ENCODE measurements at places on chromosomes 16 and 17. TPM values are rescaled to one million over a fixed set of nuclear protein-coding genes. Genes with fewer than 3 reads are reported as not detected.
A peak's percentile ranks its signal among the peaks of the same experiment; 100 is the strongest.

GRCh38 chr17:70183508-70183907 is 14.2 kb downstream of the KCNJ2 start:
- no peaks in the 10 kb centered on the region for H3K36me3 ChIP-seq
- H3K4me3 ChIP-seq = no peak overlapping the region
- H3K27me3 ChIP-seq = no peaks in the 10 kb centered on the region
- no peak for DNase-seq
- no peak overlapping the region for H3K27ac ChIP-seq

GRCh38 chr17:62194401-62194800 is 129.3 kb upstream of the MED13 start:
- no peaks in the 10 kb centered on the region for H3K27me3 ChIP-seq
- no peak overlapping the region for H3K4me3 ChIP-seq
- H3K27ac ChIP-seq = no peak overlapping the region
- H3K4me1 ChIP-seq = no peaks in the 10 kb centered on the region
- H3K36me3 ChIP-seq = no peaks in the 10 kb centered on the region
- no peak for DNase-seq

DNA sequence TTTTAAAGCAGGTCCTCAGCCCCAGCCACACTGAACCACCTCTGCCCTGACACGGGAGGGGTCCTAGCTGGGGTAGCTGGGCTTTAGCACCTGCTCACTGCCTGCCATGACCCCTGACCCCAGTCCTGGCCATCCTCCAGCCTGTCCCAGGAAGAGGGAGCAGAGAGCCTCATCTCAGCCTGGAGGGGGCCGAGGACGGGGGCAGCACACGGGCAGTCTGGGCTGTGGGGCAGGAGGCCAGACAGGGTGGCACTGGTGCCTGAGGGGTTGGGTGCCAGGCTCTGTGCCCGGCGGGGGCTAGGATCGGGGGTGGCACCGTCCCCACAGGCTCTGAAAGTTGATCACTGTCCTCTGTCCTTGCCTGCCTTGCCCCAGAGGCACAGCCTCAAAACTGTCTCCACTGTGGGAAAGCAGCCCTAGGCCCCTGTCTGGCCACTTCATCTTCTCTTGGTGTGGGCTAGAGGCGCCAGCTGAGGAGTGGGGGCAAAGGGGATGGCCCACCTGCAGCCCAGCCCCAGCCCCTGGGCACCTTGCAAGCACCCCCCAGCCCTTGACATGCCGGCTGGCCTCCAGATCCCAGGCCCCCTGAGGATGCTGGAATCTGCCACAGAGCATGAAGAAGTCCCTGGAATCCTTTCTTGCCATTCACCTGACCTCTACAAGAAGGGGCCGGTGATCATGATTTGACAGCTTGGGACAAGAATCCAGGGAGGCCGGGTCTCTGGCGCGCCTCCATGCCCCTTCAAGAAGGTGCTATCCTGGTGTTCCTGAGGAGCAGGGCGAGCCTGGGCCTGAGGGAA is 15.7 kb downstream of the ENDOV start:
- no peaks in the 10 kb centered on the region for H3K36me3 ChIP-seq
- H3K27me3 ChIP-seq = no peaks in the 10 kb centered on the region
- no peaks in the 10 kb centered on the region for H3K4me1 ChIP-seq

GRCh38 chr17:83161298-83162034 is 82.1 kb downstream of the METRNL start:
- peaks cover 4% of the 10 kb centered on the region for H3K4me1 ChIP-seq
- H3K36me3 ChIP-seq = no peaks in the 10 kb centered on the region
- H3K4me3 ChIP-seq = no peak overlapping the region
- H3K27me3 ChIP-seq = no peaks in the 10 kb centered on the region

- H3K4me1 ChIP-seq = no peaks in the 10 kb centered on the region
- H3K36me3 ChIP-seq = no peaks in the 10 kb centered on the region
These were observed 4.0 kb upstream of the ABCC3 start for GRCh38 chr17:50630524-50631194.

- no peak overlapping the region for H3K4me3 ChIP-seq
- DNase-seq = no peak
- H3K4me1 ChIP-seq = no peaks in the 10 kb centered on the region
- no peak overlapping the region for H3K27ac ChIP-seq
These were observed 87.1 kb downstream of the STX8 start for GRCh38 chr17:9488556-9488955.

Gene SNTB2
- polyA plus RNA-seq = 7.2 TPM

DNA sequence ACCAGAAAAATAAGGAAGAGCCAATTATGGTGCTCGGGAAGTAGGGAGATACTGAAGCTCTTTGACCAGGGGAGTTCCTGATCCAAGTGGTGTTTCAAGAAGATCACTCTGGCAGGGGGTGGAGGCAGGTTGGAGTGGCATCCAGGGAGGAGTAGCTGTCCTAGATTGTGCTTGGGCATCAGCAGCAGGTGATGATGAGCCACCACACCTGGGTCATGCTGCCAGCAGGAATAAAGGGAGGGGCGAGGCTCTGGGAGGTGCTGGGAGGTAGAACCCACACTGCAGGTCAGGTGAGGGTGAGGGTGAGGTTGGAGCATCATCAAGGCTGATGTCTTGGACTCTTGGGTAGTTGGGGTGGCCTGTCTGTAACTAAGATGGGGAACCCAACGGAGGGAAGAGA is 35.4 kb upstream of the ADGRG1 start:
- no peaks in the 10 kb centered on the region for H3K27me3 ChIP-seq
- no peaks in the 10 kb centered on the region for H3K4me1 ChIP-seq
- H3K4me3 ChIP-seq = no peak overlapping the region
- no peak for DNase-seq

- H3K27ac ChIP-seq = peak overlapping the region; percentile 82
- peaks cover 68% of the 10 kb centered on the region for H3K4me1 ChIP-seq
- H3K4me3 ChIP-seq = peak overlapping the region; percentile 38
- DNase-seq = peak; percentile 70
- H3K27me3 ChIP-seq = no peaks in the 10 kb centered on the region
- peaks cover 5% of the 10 kb centered on the region for H3K36me3 ChIP-seq
These were observed 304.4 kb downstream of the SEC14L1 start for GRCh38 chr17:77444984-77445759.

Gene KRTAP17-1
- not detected for polyA plus RNA-seq

DNA sequence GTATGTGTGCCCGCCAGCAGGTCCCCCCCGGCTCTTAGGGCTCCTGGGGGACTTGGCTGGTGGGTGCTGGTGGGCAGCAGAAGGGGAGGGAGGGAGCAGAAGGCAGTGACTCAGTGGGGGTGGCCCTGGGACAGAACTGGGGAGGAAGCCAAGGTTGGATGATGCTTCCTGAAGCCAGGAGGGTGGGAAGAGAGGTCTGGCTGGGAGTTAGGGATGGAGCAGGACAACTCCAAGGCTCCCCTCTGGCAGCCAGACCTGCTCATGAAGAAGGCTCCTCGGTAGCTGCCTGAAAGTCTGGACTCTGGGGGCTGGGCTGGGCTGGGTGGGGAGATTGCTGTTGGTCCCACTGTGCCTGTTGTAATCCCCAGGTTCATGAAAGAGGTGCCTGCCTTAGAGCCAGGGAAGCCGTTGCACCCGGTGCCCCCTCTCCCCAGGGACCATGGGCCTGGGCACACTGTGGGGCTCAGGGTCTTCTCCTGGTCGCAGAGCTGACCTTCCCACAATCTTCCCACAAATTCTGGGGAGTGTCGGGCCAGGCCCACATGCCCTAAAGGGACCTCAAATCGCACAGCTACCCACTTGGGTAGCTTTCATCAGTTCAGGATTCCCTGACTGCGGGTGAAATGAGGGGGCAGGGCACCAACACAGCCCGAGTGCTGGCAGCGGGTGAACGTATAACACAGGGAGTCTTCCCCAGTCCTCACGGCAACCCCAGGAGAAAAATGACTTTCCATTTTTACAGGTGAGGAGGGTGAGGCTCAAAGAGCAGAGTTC is 1.1 kb upstream of the PLEKHG4 start:
- no peak overlapping the region for H3K27ac ChIP-seq
- H3K4me1 ChIP-seq = no peaks in the 10 kb centered on the region
- DNase-seq = no peak
- H3K36me3 ChIP-seq = no peaks in the 10 kb centered on the region

Gene ACSM3
- 22.5 TPM for polyA plus RNA-seq

DNA sequence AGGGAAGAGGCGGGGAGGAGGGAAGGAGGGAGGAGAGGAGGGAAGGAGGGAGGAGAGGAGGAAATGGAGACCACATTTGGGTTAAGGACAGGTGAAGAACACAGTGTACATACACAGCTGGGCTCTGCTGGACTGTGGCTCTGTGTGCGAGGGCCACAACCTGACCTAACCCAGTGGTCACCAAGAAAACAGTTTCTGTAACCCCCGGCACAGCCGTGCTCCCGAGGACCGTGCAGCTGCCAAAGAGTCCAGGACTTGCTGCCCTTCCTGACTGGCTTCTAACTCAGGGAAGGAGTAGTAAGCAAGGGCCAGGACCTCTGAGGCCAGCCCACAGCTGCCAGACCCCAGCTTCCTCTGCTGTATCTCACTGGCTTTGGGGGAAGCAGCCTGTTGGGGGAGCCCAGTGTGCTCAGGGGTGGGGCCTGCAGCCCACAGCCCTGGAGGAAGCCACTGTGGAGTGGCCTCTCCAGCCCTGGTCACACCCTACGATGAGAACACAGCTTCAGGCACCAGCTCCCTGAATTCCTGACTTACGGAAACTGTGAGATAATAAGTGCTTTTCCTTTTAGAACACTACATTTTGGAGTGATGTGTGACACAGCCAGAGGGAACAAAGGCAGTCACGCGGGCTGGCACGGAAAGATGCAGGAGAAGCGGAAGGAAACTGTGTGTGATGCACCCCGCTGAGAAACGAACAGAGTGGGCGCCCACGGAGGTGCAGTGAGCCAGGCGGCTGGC is 32.3 kb downstream of the SLC7A5 start:
- H3K27me3 ChIP-seq = no peaks in the 10 kb centered on the region
- no peak for DNase-seq
- H3K4me3 ChIP-seq = no peak overlapping the region
- no peaks in the 10 kb centered on the region for H3K4me1 ChIP-seq
- no peak overlapping the region for H3K27ac ChIP-seq

DNA sequence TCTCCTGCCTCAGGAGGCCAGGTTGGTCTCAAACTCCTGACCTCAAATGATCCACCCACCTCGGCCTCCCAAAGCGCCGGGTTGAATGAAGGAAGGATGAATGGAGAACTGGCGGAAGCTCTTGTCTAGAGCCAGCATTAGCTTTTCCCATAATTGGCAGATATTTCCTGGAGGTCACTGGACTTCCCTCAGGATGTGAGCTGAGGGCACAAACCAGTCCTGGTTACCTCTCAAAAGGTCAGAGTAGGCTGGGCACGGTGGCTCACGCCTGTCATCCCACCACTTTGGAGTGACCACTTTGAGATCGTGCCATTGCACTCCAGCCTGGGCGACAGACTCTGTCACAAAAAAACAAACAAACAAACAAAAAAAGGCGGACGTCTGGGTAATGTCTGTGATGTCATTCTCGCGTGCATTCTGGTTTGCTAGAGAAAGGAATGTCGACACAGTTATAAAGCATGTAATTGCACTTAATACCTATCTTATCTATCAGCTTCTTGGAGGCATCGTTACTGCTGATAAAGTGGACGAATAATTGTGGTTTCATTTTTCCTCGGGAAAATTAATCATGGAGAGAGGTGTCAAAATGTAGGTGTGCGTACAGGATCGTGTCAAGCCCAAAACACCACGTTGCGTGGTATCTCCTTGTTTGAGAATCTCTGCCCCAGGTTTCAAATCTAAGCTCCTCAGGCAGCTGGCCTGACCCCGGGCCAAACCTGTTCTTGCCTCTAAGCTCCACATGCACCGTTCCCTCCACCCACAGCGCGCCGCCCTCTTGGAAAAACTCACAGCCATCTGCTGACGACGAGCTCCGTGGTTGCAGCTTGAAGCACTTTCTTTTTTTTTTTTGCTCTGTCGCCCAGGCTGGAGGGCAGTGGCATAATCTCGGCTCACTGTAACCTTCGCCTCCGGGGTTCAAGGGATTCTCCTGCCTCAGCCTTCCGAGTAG is 6.4 kb upstream of the CRK start:
- H3K4me1 ChIP-seq = peaks cover 3% of the 10 kb centered on the region
- H3K4me3 ChIP-seq = no peak overlapping the region
- peak overlapping the region; percentile 36 for H3K27ac ChIP-seq
- peaks cover 7% of the 10 kb centered on the region for H3K36me3 ChIP-seq
- no peaks in the 10 kb centered on the region for H3K27me3 ChIP-seq

Gene RAB11FIP4
- polyA plus RNA-seq = 33.8 TPM

- H3K4me1 ChIP-seq = no peaks in the 10 kb centered on the region
- no peak overlapping the region for H3K27ac ChIP-seq
- no peaks in the 10 kb centered on the region for H3K27me3 ChIP-seq
These were observed 23.7 kb downstream of the CDK5R1 start for GRCh38 chr17:32510466-32510865.

GRCh38 chr17:27464431-27464830 is 8.2 kb downstream of the KSR1 start:
- no peaks in the 10 kb centered on the region for H3K27me3 ChIP-seq
- no peak overlapping the region for H3K4me3 ChIP-seq
- peaks cover 17% of the 10 kb centered on the region for H3K4me1 ChIP-seq
- H3K36me3 ChIP-seq = no peaks in the 10 kb centered on the region
- no peak overlapping the region for H3K27ac ChIP-seq

DNA sequence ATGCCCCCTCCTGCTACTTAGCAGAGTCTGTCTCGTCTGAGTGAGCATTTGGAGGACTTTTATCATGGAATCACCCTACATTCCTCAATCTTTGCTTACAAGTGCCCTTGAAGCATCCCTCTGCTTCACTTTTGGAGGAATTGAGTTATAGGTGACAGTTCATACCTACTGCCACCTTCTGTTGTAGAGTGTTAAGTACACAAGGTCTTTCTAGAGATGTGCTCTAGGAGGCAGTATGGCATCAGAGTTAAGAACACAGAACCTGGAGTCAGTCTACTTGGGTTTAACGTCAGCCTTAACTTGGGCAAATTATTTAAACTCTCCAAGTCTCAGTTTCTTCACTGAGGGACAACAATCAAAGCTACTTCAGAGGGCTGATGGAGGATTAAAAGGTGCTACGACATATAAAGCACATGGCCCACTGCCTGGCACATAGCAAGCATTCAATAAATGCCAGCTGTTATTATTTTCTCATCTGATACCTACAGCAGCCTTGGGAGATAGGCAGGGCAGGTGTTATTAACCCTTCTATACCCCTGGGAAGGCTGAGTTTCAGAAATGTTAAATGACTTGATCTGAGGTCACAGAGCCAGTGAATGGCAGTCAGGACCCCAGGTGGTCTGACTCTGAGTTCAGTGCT is 62.2 kb downstream of the UTP18 start:
- H3K27me3 ChIP-seq = no peaks in the 10 kb centered on the region
- H3K4me1 ChIP-seq = no peaks in the 10 kb centered on the region
- no peaks in the 10 kb centered on the region for H3K36me3 ChIP-seq
- no peak overlapping the region for H3K4me3 ChIP-seq

DNA sequence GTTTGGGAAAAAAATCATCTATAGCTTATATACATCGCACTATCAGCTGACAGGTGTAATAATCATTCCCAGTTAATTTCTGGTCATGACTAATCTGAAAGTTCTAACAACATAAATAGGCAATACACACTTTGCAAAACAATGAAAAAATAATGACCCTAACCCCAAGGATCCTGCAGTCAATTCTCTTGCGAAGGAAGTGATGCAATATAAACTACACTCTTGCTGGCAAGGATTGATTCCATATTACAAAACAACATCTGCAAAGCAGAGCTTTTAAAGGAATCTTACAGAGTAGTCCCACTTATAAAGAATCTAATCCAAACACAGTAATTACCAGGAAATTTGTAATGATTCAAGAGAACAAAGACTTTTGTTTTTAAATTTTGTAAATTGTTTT is 73.4 kb downstream of the MYO1D start:
- H3K27me3 ChIP-seq = no peaks in the 10 kb centered on the region
- peaks cover 2% of the 10 kb centered on the region for H3K36me3 ChIP-seq
- H3K4me1 ChIP-seq = no peaks in the 10 kb centered on the region
- DNase-seq = no peak

GRCh38 chr17:82243648-82244412 is 15.0 kb downstream of the SLC16A3 start:
- peaks cover 24% of the 10 kb centered on the region for H3K4me1 ChIP-seq
- H3K27me3 ChIP-seq = no peaks in the 10 kb centered on the region
- no peak overlapping the region for H3K27ac ChIP-seq
- peaks cover 99% of the 10 kb centered on the region for H3K36me3 ChIP-seq
- no peak overlapping the region for H3K4me3 ChIP-seq
- no peak for DNase-seq
